Mesothelial cell of epicardium (in vitro differentiated cells): ENCODE measurements at places on chromosomes 3 and 15. TPM values are rescaled to one million over a fixed set of nuclear protein-coding genes. Genes with fewer than 3 reads are reported as not detected.

- no peaks in the 10 kb centered on the region for H3K27me3 ChIP-seq
- no peak for DNase-seq
- H3K4me1 ChIP-seq = no peaks in the 10 kb centered on the region
Observed at GRCh38 chr15:31049682-31050615, 51.6 kb downstream of the TRPM1 start.

The TMEM39A gene
- total RNA-seq = 66.8 to 75.6 TPM (median 69.6 TPM) in 3 replicates

The TIMMDC1 gene
- total RNA-seq = 93.9 to 102 TPM (median 95.9 TPM) in 3 replicates

DNA sequence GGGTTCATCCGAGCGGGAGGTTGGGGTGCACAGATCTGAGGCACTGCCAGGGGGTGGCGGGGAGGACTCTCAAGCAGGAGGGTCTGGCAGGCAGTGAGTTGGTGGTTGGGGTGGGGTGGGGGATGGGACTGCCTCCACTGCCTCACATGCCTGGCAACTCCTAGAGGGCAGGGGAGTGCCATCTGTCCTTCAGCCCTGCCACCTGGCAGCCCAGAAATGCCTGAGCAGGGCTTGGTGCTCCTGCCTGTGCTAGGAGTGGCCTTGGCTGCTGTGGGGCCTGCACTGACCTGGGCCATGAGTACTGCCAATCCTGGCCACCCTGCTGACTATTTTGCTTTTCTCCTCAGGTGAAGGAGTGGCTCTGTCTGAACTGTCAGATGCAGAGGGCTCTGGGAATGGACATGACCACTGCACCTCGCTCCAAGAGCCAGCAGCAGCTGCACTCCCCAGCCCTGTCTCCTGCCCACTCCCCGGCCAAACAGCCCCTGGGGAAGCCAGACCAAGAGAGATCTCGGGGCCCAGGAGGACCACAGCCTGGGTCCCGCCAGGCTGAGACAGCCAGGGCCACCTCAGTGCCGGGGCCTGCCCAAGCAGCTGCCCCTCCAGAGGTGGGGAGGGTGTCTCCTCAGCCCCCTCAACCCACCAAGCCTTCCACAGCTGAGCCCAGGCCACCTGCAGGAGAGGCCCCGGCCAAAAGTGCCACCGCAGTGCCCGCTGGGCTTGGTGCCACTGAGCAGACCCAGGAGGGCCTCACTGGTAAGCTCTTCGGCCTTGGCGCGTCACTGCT lies 32.0 kb upstream of the APEH start:
- no peak overlapping the region for H3K27ac ChIP-seq
- no peak for DNase-seq
- H3K4me3 ChIP-seq = no peak overlapping the region
- no peaks in the 10 kb centered on the region for H3K4me1 ChIP-seq

DNA sequence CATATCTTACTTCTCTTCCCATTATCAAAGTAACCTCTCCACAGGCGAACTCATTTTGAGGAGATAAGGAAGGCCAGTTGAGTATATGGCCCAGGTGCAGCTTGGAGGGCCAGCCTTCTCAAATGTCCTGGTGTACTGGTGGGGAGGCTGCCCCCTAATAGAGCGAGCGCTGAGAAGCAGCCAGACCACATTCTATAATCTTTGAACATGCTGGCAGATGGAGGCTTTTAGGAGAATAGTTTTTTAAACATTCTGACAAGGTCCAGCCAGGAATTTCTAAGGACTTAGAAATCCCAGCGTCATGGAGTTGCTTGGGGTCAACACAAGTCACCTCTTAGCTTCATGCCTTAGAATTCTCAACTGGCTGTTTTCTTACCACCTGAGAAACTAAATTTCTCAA lies 5.8 kb downstream of the WDR5B start:
- no peaks in the 10 kb centered on the region for H3K27me3 ChIP-seq
- H3K4me3 ChIP-seq = no peak overlapping the region

The IQCB1 gene
- total RNA-seq = 34.1 to 39.8 TPM (median 38.8 TPM) in 3 replicates

The ANKRD34C gene
- total RNA-seq = not detected in 3 replicates

DNA sequence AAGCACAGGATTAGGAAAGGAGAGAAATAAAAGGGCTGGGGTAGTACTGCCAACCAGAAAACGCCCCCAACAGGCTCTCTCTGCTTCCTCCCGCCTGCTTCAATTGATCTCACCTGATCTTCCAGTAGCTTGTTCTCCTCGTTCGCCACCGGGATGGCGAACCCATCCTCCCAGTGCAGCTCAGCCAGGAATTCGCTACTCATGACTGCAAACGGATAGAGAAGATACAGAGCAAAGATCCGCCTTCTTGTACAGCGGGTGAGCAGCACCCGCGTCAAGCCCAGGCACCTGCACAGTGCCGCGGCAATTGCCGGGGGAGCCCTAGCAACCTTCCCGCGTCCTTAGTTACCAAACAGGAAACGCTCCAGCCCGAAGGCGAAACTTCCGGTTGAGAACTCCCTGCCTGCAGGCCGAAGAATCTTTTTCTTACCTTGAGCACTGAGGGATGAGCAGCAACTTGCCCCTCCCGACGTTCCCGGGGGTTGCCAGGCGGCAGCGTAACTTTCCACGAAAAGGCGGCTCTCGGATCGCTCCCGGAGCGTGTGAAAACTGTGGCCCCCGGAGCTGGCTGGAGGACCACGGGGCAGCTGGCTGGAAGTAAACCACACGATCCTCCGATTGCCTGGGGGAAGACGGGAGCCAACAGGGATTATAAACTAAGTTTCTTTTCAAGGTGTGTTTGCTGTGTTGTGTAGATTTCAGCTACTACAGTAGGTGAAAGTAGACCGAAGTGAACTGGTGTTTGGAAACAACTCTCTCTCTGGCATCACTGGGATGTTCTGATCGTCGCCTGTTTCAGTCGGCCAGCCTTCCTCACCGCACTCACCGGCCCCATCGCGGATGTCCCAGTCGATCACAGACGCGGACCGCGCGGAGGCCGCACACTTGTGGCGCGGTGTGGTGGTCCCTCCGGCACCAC lies at the start of gene CCDC39:
TSS of gene CCDC39 (minus strand) at position 312 of the 919 bp plus-strand sequence. CDS start at position 203, 109 bp downstream.
- H3K4me3 ChIP-seq = peak within 1 kb of the TSS; percentile 89
- peaks cover 44% of the 10 kb centered on the region for H3K27me3 ChIP-seq
- H3K36me3 ChIP-seq = no peaks in the 10 kb centered on the region
- peak; percentile 88 for DNase-seq
- peaks cover 14% of the 10 kb centered on the region for H3K4me1 ChIP-seq

The OR5H2 gene
- not detected in 3 replicates for total RNA-seq
